T-cell (primary cell): ENCODE measurements at places on chromosomes 5 and 9.
A peak's percentile ranks its signal among the peaks of the same experiment; 100 is the strongest.

DNA sequence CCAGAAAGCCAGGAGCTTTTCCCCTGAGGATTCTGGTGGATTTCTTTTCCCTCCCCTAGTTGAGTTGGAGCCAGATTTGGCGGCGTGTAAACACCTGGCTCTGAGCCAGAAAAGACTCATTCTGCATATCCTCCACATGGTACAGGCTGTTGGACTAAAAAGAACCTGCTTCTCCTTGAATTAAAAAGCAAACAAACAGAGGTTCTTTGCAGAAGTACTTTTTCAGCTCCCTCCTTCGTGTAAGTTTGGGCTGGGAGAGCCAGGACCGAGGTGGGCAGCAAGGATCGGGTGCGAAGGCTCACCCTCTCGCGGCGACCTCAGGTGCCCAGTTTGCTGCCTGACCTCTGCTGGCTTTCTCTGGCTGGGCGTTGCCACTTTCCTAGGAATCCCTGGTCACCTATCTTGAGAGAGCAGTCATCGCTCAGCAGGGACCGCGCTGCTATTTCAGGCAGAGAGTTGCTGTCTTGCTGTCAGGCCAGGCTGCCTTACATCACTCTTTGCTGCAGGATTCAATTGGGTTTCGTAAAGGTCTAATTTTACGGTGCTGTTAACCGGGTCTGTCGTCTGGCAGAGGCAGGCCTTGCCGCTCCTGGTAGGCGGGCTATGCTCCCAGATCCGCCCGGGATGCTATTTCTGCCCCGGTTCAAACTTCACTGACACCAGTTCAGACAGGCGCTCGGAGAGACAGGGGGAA, 3.2 kb downstream of the PAPPA start:
- no peak for DNase-seq

- no peak for DNase-seq
These were observed 209.8 kb downstream of the ENC1 start for GRCh38 chr5:74430631-74431289.

DNA sequence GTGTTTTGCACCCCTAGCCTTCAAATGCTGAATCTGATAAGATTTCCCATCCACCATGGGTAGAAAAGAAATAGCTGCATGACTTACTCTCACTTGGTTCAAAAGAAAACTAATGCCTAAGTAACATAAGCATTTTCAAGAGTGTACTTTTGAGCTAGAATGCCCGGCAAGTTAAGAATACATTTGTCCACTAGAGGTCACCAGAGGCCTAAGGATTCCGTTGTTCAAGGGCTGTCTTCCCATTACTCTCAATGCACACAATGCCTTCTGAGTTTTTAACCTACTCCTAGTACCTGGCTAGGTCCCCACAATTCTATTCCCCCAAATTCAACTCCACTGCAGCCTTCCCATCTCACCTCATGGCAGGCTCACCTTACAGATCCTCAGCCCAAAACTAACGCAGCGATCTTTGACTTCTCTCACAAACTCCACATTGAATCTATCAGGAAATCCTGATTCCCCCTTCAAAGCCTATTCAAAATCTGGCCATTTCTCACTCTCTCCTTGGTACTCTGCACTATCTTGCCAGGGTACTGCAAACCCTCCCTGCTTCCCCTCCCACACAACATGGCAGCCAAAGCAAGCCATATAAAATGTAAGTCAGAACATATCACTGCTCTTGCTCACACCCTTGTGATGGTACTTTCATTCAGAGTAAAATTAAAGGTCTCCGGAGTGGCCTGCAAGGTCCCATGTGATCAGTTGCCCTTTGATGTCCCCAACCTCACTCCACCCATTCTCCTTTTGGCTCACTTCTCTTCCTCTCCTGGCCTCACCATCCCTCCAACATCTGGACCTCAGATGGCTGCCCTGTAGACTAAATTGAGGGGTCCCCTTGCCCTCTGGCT, 13.4 kb downstream of the OXCT1 start:
- peak; percentile 46 for DNase-seq

DNA sequence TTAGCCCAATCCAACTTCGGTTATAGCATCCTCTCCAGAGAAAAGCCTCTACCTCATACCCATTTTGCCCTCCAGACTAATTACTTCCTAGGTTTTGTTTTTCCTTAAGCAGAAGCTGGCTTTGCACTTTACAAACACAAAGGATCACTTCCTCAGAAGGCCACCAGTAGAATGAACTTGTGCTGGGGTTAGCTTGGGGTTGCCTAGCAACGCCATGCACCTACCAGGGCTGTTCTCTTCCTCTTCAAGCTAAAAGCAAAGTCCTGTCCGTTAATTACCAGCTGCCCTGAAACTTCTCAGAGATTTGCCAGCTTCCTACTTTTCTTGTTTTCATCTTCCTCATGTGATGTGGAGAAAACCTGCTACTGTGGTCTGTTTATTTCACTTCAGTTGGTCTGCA, 132.0 kb upstream of the WWC1 start:
- DNase-seq = no peak

DNA sequence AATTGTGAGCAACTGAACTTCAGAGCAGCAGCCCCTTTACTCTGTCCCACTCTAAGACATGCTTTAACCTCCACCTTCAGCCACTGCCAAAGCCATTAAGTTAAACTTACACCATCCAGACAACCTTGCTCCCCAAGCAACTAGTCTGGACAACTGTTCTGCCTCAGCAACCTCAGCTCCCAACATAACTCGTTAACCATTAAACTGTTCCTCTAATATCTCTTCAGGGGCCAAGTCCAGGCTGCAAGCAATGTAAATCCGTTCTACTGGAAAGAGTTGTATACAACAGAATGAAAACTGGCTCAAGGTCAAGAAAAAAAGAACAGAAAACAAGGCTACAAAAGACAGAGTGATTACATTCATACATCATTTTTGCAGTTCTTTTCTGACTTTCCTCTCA, 131.7 kb upstream of the TARS1 start:
- no peak for DNase-seq

GRCh38 chr9:4207881-4208615, 91.8 kb downstream of the GLIS3 start:
- no peak for DNase-seq

DNA sequence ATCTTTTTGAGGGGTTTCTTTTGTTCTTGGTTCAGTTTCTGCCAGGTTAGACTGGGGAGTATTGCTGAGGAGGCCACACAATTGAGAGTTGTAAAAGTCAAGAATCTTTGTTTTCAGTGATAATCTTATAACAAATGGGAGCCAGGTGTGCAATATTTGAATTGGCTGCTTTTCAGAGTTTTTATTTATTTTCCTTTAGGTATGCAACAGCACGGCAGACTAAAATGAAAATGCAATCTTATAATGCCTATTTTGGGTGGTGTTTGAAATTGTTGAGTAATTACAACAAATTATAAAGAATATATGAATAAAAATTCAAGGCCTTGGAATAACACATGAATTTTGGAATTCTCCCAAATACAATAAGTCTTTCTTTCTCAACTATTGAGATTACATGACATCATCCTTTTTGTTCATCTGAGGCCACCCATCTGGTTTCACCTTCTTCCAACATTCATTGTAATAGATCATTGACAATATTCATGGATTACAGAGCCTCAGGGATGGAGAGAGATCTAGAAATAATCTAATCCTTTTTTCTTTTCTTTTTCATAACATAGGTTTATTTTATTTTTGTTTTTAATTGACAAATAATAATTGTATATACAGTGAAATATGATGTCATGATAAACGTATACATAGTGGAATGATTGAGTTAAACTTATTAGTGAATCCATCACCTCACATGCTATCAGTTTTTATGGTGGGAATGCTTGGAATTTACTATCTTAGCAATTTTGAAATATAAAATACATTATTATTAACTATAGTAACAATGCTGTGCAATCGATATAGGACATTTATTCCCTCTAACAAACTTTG, 1061.0 kb downstream of the NR2F1-AS1 start:
- no peak for DNase-seq

- no peak for DNase-seq
These were observed 122.5 kb downstream of the COL23A1 start for GRCh38 chr5:178467568-178468195.

GRCh38 chr9:93064392-93065134, 6.1 kb downstream of the SUSD3 start:
- DNase-seq = peak; percentile 86
